ENCODE measurements at places on chromosomes 4 and X.

GRCh38 chr4:16120720-16121119 lies 36.9 kb upstream of the PROM1 start:
- DNase-seq, result no peak

- no peak for DNase-seq
Measured at GRCh38 chr4:53321151-53321983, 44.5 kb downstream of the SCFD2 start.

- no peak for DNase-seq
Measured at GRCh38 chrX:1440506-1440905, 12.2 kb downstream of the ASMTL start.

GRCh38 chrX:40952855-40953254 lies 132.4 kb upstream of the USP9X start:
- no peak for DNase-seq

GRCh38 chr4:42425146-42426065 lies 28.1 kb downstream of the SHISA3 start:
- DNase-seq, result no peak

DNA sequence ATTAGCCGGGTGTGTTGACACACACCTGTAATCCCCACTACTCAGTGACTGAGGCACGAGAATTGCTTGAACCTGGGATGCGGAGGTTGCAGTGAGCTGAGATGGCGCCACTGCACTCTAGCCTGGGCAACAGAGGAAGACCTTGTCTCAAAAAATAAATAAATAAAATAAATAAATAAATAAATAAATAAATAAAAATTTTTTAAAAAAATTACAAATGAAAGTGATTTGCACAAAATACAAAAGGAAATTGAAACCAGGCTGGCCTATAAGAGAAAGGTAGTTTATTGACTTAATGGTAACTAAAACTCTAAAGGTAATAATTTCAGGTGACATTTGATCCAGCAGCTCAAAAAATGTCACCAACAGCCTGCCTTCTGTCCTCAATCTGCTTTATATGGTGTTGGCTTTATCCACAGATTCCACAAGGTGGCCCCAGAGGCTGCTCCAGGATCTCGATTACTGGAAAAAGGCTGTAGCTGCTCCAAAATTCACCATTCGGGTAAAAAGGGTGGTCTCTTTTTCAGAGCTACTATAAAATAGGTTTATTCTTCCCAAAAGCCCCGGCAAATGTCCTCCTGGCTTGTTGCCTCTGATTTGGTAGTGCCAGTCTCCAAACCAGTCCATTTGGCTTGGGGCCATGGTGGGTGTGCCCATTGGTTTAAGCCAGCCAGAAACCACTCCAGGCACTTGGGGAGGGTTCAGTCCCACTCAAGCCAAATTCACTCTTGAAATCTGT lies 61.4 kb upstream of the TRIM2 start:
- DNase-seq, result peak; percentile 85

- no peak for DNase-seq
Measured at GRCh38 chrX:150919401-150919800, 20.9 kb upstream of the CD99L2 start.

Measured in transverse colon (tissue), 4 donors.